ENCODE measurements at places on chromosomes 13 and 19.

- no peak for DNase-seq
Observed at GRCh38 chr13:43020794-43021193, 2.6 kb upstream of the DNAJC15 start.

DNA sequence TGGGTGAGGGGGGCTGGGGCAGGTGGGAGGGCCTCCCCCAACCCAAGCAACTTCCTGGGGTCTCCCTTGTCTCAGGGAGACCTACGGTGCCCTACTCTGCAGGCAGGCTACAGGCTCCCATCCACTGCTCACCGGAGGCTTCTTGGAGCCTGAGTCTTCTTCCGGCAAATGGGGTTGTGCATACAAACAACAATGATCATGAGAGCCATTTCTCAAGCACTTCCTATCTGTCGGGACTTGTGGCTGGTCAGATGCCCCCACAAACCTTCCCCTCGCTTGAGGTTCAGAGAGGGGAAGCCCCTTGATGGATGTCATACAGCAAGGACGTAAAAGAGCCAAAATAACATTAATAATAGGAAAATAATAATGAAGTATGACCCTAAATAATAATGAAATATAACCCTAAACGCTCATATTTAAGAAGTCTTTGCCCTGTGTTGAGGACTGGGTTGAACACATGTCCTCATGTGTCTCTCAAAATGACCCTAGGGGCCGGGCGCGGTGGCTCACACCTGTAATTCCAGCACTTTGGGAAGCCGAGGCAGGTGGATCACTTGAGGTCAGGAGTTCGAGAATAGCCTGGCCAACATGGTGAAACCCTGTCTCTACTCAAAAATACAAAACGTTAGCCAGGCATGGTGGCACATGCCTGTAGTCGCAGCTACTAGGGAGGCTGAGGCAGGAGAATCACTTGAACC is 727 bp downstream of the CD37 start:
- no peak for DNase-seq

GRCh38 chr19:495402-496111 is 729 bp upstream of the MADCAM1 start:
- no peak for DNase-seq

GRCh38 chr13:99737481-99738245 is 233.9 kb downstream of the ZIC5 start:
- no peak for DNase-seq

- DNase-seq, result no peak
Observed at GRCh38 chr19:54600212-54600611, 6.8 kb downstream of the LILRA1 start.

GRCh38 chr13:50365408-50366391 is 350.5 kb downstream of the KCNRG start:
- DNase-seq, result no peak

DNA sequence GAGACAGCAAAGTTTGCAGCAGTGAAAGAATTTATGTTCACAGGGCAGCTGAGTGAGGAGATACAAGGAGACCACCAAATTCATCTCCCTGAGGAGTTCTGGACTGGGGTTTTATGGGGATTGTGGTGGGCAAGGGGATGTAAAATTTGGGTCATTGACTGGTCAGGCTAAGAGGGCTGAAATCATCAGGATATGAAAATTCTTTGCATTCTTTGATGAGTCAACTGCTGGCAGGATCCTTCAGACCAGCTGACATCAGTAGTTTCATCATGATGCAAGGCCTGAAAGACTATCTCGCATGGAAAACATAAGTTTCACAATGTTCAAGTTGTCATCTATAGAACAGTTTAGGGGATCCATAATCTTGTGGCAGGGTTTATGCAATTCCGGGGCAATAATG is 869.5 kb upstream of the PCDH9 start:
- DNase-seq, result no peak

DNA sequence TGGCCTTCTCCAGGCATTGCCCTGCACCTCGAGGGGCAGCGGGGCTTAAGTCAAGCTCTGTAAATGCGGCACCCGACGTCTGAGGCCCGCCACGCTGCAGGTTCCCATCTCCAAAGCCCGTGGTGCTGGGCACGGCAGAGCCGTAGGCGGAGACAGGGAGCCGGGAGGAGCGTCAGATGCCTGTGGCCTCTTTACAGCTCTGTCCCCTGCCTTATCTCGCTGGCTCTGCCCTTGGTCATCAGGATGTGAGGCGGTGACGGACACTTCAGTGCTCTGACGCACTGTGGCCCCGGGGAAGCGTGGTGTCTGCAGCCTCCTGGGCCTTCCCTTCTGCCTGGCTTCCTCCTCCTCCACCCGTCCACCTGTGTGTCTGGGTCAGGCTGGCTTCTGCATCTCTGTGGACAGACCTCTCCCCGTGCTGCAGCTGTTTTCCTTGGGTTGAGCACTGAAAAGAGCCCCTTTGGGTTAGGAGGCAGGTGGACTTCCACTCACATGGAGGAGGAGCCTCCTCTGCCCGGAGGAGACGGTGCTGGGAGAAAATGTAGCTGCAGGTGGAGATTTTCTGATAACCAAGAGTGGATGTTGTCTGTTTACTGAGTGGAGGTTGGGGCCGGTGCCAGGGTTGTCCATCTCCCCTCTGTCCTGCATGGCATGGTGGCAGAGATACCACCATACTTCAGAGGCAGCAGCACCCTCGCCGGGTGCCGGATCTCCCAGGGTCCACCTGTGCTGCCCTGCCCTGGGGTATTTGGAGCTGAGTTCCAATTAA is 14.6 kb downstream of the MCF2L start:
- no peak for DNase-seq

DNA sequence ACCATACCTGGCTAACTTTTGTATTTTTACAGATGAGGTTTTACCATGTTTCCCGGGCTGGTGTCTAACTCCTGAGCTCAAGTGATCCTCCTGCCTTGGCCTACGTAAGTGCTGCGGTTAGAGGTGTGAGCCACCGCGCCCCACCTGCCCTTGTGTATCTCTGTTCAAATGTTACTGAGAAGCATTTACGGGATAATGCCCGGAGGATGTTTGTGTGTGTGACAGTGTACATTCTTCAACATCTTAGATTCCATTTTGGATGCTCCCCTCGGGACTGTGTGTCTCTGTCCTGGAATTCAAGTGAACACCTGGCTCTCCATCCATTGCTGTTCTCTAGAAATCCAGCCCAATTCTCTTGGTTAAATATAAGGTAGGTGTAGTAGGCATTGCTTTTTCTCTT is 93.7 kb downstream of the NLRP12 start:
- no peak for DNase-seq

- no peak for DNase-seq
Observed at GRCh38 chr19:43429395-43429794, 14.7 kb downstream of the TEX101 start.

- no peak for DNase-seq
Observed at GRCh38 chr13:113421673-113422270, 31.5 kb downstream of the ADPRHL1 start.

DNA sequence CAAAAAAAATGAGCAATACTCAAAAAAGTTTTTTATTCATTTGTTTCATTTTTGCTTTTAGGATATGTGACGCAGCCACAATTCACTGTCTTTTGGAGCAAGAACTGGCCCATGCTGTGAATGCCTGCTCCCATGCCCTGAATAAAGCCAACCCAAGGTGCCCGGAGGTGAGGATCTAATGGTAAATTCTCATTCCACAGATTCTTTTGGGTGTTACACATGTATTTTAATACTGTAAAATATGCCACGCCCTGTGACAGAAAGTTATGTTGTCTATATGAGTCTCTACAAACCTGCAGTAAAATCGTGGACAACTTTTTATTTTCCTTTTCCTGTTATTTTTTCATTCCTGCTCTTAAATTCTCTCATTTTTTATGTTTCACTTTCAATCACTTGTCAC is 57.5 kb upstream of the AKAP11 start:
- no peak for DNase-seq

DNA sequence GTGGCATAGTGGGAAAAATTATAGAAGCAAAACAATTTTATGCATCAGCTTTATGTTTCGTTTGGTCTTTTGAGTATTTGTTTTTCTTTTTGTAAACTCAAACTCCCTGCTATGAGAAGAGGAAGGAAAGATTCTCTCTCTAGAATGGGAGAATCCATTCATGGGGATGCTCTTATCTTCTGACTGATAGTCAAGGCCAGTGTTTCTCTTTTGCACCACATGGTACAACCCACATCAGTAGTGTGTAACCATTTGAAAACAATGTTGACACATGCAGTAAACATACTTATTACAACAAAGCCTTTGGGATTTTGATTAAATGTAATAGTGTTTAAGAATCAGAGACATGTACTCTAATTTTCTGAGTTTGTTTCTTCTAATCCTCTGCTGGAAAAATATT is 490.5 kb downstream of the MYO16 start:
- no peak for DNase-seq

DNA sequence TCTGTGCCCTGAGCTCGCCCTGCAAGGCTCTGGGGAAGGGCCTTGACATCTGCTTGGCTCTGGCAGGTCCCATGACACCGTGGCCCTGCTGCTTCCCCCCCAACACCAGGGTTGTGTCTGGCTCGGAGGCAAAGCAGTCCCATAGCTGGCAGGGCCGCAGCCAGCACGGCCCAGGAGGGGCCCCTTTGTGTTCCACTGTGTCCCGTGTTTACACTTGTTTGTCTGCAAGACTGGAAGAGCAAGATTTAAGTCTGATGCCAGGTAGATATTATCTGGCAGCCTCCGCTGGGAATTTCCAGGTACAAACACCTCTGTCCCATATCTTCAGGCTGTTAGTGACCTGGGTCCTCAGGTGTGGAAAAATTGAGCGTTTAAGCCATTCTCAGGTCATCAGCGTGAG is 44.3 kb downstream of the MCF2L start:
- DNase-seq, result no peak

DNA sequence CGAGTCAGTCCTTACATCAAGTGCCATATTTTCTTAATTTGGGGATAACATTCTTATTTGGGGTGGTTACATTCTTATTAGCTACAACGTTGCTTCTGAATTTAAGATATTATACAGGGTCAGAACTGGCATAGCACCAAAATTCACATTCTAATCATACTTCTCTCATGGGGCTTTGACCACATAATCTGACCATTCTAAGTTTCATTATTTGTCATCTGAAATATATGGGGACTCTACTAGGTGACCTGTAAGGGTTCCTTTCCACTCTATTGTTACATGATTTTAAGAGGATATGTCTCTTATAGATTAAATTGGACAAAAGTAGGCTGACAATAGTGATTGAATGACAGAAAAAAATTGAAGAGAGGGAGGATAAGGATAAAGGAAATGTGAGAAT is 536.5 kb downstream of the KCTD12 start:
- DNase-seq, result no peak

GRCh38 chr13:49464621-49465325 is 20.7 kb downstream of the SETDB2 start:
- DNase-seq, result no peak

GRCh38 chr13:108104736-108105135 is 110.6 kb downstream of the LIG4 start:
- no peak for DNase-seq

DNA sequence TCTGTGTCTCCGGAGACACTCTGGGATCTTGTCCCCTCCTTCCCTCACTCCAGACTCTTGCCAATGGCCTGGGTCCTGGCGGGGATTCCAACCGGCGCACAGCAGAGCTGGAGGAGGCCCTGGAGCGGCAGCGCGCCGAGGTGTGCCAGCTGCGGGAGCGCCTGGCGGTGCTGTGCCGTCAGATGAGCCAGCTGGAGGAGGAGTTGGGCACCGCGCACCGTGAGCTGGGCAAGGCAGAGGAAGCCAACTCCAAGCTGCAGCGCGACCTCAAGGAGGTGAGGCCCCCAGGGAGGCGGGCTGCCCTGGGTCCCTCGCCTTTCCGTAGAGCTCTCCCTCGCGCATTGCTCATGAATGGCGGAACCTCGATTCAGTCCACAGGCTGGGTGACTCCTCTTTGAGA is 11.0 kb downstream of the PPFIA3 start:
- DNase-seq, result no peak

- no peak for DNase-seq
Observed at GRCh38 chr13:26722321-26722720, 38.3 kb downstream of the GPR12 start.

DNA sequence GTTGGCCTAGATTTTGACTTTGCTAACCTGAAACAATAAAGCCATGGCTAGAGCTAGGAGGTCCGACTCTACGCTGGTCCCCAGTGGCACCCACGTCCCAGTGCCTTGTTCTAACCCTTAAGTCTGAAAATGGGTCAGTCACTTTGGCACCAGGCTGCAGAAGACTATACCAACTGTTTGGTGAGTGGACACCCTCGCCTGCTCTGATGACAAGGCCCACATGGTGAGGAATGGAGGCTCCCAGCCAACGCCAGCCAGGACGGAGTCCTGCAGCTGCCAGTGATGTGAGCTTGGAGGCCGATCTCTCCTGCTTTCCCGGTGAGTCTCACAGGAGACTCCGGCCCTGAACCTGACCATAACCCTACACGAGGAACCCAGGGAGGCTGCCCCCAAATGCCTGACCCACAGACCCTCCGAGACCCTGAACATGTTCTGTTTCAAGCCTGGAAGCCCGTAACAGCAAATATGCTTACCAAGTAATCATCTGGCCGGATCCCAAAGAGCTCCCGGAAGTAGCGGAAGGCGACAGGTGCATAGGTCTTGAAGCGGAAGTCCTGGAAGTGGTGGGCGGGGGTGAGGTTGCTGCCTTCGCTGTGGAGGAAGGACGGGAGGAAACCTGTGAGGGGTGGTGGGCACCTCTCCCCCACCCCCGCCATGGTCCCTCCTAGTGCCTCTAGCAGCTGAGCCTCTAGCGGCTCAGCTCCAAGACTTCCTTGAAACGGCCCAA is 34.1 kb upstream of the CACTIN start:
- no peak for DNase-seq

- DNase-seq, result no peak
Observed at GRCh38 chr19:33470686-33471085, 50.9 kb downstream of the PEPD start.

- DNase-seq, result no peak
Observed at GRCh38 chr13:76778853-76779252, 107.4 kb downstream of the KCTD12 start.
